IPS DF 19.7 (cell line): ENCODE measurements at places on chromosomes 2 and 18.

GRCh38 chr2:165961818-165962217, 8.2 kb upstream of the TTC21B start:
- no peak for DNase-seq

DNA sequence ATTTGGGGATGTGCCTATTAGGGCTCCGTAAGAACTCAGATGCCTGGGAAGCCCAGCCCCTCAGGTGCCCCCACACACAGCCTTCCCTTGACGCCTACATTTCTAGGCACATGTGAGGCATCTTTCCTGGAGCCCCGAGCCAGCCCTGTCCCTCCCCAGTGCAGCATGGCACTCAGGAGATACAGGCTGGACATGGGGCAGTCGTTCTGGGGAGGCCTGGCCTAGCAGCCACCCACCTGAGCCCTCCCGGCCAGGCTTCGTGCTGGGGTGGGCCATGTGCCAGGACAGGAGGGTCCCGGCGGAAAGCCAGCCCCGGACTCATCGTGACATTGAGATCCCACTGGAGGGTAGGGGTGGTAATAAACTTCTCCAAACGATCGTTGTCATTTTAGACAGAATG, 15.2 kb downstream of the BOK start:
- DNase-seq = no peak

- DNase-seq = no peak
These were observed 94.3 kb downstream of the TNS1 start for GRCh38 chr2:217908544-217908943.

- no peak for DNase-seq
These were observed 46.9 kb downstream of the EMILIN2 start for GRCh38 chr18:2893676-2894075.

- no peak for DNase-seq
These were observed 26.7 kb downstream of the CTLA4 start for GRCh38 chr2:203894262-203894661.

GRCh38 chr2:236657801-236658200, 88.2 kb downstream of the ACKR3 start:
- no peak for DNase-seq

GRCh38 chr2:36493306-36493705, 104.7 kb downstream of the FEZ2 start:
- DNase-seq = no peak

DNA sequence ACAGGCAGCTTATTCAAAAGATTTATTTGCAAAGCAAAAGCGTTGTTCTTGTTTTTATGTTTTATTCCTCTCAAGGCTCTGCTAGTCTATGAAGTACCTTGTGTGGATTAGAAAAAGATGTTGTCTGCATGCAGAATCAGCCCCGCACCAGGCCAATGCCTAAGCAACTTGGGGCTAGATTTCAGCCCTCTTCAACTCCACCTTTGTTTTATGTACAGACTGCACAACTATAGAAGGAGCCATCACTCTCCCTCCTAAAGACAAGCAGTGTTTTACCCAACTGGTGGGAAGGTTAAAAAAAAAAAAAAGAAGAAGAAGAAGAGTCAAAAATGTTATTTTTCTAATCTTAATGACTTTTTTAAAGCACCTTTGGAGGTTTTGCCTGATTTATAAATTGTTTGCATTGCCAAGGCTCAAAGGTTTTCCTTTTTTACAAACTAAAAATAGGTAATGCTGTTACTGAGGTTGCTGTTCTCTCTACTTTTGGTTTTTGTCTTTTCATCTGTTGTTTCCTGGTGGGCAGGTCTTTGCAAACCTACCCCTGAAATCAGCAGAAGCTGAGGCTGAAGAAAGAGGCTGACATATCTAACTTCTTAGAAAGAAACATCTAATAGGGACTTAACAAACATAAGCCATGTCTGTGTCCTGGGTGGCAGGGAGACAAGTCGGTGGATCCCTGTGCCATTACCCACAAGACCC, 164.0 kb downstream of the SLC39A10 start:
- DNase-seq = no peak

DNA sequence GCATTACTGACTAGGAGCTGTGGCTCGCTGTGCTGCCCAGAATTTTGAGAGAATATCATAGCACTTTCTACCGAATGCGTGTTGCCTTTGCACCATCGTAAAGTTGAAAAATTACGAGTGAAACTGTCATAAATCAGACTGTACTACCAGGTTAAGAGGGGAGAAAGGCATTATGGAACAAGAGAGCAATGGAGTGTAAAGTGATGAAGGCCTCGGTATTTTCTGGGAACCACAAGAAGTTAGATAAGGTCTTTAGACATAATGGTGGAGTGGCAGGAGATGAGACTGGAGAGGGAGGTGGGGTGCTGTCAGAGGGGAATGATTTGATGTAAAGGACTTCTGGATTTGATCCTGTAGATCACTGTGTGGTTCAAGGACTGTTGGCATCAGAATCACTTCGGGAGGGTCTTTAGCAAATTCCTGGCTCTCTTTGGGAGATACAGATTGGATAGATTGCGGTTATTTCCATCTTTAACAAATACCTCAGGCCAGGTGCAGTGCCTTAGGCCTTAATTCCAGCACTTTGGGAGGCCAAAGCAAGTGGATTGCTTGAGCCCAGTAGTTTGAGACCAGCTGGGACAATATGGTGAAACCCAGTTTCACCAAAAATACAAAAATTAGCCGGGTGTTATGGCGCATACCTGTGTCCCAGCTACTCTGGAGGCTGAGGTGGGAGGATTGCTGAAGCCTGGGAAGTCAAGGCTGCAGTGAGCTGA, 4.9 kb upstream of the ADGRF3 start:
- no peak for DNase-seq

- DNase-seq = no peak
These were observed 45.7 kb downstream of the RND3 start for GRCh38 chr2:150441784-150442183.

DNA sequence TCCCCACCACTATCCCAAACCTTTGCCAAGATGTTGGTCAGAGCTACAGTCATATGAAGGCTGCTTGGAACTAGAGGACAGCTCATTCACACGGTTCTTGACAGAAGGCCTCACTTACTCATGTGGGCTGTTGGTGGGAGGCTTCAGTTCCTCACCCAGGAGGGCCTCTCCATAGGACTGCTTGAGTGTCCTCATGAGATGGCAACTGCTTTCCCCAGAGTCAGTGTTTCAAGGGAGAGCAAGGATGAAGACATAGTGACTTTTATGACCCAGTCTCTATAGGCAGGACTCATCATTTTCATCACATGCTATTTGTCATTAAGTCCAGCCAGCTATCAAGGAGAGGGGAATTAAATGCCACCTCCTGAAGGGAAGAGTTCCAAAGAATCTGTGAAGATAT, 33.4 kb upstream of the OLA1 start:
- no peak for DNase-seq

DNA sequence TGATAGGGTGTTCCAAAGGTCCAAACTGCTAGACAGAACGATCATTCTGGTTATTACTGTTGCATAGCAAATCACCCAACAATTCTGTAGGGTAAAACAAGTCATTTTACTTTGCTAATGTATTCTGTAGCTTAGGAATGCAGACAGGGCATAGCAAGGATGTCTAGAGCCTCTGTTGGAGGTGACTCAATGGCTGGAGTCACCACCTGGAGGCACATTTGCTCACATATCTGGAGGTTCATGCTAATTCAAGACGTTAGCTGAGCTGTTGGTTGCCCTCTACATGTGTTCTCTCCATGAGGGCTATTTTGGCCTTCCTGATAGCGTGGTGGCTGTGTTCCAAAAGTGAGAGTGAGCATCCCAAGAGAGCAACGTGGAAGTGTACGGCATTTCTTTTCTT, 22.5 kb upstream of the ST8SIA3 start:
- DNase-seq = no peak

DNA sequence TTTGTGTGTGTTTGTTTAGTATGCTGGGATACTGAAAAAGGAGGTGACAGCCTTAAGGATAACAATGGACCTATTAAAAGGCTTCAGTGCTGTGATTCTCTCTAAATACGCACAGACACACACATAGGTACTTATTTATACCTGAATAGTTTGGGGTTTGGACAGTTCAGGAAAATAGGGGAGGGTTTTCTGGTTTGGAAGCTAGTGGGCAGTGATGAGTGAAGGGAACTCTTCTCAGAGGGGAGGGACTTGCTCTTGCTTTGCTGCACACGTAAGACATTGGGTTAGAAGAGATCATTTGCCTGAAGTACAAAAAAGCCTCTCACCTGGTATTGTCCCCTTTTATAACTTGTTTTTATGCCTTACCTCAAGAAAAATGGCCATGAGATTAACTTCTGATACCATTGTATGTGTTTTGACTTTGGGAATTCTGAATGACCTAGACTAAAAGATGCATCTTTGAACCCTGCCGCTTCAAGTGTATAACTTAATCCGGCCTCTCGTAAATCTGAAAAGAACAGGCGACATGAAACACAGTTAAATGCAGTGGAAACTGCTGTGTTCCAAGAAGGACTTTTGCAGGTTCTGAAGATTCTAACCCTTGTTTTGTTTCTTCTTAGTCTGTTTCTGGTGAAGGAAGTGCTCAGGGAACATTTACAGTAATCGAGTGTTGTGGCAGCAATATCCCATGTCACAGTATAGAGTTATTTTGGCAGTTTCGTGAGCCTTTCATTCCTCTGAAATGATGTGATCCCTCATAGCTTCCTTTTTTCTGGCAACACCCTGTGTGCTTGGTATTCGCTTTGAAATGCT, 2.5 kb downstream of the CRIM1 start:
- DNase-seq = no peak

GRCh38 chr18:51006061-51006818, 23.8 kb upstream of the SMAD4 start:
- no peak for DNase-seq

- no peak for DNase-seq
These were observed 99.3 kb upstream of the SLC38A11 start for GRCh38 chr2:165054652-165055051.

GRCh38 chr18:62617793-62618591, 95.2 kb downstream of the ZCCHC2 start:
- no peak for DNase-seq

DNA sequence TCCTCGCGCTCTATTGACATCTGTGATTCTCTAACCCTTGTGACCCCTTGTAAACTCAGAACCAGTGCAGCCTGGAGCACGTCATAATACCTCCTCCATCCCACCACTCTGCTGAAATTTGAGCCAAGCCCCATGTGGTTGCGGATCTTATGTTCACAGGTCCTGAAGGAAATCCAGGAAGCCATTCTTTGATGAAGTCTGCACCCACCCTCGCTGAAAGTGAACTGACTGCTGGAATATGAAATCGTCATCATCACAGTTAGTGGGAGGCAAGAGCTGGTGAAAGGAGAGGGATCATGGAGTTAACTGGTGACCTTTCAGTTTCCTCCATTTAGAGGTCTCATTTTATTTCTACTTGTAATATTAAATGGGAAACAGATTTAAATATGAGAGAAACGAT, 21.6 kb downstream of the ZEB2 start:
- no peak for DNase-seq

DNA sequence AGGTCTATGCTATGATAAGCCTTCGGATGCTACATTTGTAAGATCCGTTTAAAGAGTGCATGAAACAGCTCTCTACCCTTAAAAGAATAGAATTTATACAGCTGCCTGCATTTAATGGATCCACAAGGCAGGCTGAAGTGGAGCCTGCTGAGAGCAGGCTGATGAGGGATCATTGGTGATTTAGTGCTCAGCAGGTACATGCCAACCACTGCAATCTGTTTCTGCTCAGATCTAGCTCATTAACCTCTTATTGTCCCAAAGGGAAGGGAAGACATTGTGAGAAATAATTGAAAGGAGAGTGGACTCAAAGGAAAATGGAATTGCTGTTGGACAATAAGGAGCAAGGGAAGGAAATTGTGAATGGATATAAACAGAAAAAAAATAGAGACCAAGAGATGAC, 822.6 kb downstream of the TRIB2 start:
- no peak for DNase-seq

GRCh38 chr2:205343103-205343502, 339.2 kb upstream of the NRP2 start:
- no peak for DNase-seq

GRCh38 chr2:172588931-172589330, 33.0 kb downstream of the PDK1 start:
- DNase-seq = no peak

GRCh38 chr2:188869550-188869949, 104.6 kb upstream of the COL3A1 start:
- no peak for DNase-seq

DNA sequence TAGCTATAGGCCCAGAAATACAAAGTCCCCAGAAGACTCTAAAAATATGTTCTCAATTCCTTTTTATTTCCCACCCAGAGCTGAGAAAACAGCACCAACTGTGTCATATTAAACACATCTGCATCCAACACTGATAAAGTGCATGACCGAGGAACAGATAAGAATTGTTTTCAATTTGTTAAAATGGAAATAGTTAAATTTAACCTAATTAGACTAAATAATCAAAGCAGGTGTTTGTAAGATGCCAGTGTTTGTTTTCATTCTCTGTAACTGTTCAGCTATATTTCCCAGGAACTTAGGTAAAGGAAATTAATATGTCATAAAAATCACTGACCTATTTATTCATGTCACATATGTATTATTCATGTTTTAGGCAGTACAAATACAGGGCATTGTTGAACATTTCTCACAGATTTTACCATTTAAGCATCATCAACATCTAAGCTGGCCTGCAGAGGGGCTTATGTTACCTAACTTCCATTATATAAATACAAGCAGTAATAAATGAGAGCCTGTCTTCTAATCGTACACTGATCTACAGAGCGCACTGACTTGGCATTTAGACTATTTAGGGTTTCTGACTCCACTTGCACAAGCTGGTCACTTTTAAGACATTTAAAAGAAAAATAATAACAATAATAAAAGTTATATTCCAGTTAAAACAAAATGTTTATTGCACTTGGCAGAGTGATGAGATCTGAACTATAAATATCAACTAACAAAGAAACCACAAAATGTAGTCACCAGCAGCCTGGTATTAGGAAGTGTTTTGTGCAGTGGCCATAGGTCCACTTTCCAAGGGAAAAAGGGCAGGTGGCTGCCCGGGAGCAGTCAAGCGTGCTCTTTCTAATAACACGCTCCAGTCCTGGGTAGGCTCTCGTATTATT, 86.6 kb upstream of the ZFP36L2 start:
- no peak for DNase-seq

DNA sequence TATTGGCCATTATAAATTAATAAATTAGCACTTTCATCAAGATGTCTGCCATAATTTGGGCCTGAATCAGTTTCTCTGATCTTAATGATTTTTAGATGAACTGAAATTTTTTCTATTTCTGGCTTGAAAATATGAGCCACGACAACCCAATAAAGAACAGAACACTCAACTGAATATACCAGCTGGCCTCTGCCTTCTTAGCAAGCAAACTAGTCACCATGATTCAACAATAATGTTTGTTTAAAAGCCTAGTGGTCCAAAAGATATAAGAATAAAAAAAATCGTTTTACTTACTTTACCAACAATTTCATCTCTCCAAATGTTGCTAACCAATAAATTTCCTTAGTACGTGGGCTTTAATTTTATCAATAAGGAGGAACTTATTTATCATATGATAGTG, 66.7 kb upstream of the TTN start:
- DNase-seq = no peak
